RPMI8226 (cell line): ENCODE measurements at places on chromosomes 11 and 22.

GRCh38 chr11:126421271-126421671, 65.8 kb downstream of the ST3GAL4 start:
- no peak for DNase-seq

- no peak for DNase-seq
These were observed 430.6 kb downstream of the MIAT start for GRCh38 chr22:27088026-27088425.

DNA sequence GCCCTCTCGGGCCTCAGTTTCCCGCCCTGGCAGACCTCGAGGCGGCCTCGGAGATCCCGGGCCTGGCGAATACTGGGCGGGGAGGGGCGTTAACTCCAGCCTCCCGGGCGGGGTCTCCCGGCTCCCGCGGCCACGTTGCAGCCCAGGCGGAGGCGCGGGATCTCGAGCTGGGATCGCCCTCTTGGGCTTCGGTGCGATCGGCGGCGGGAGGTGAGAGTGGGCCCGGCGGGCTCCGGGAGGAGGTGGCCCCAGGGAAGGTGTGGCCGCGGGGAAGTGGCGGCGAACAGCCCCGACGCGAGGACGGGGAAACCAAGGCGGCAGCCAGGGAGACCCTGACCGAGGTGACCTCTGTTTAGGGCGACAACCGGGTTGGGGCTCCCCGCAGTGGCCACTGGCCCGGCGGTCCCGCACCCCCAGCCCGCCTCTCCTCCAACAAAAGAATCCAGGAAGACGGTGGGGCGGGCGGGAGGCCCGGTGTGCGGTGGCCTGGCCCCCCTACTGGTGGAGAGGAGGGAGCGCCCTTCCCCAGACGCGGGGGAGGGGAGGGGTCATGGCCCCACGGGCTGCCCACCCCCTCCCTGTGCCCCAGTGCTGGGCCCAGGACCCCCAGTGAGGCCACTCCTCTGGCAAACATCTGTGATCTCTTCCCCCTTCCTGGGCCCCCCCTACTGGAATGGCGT, at the start of gene PHETA2:
PHETA2 (plus strand) TSS at position 117 of the 680 bp plus-strand sequence. CDS start 3,046 bp downstream, outside the sequence.
- no peak for DNase-seq

- no peak for DNase-seq
These were observed 263.2 kb downstream of the DCDC1 start for GRCh38 chr11:31106326-31106725.

DNA sequence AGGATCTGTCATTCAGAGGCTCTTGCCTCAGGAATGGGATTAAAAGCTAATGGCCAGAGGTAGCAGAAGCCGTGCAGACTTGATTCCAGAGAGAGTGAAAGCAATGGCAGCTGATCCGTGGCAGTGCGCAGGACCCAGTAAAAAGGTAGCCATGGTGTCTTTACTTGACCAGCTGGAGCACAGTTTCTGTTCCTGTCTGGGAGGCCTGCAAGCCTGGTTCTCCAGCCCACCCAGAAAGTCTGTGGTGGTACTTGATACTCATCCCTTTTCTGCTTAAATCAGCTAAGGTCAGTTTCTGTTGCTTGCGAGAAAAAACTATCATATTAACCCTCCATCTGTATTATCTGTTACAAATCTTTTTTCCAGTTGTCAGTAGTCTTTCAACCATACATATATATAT, 86.7 kb downstream of the RPS6KA4 start:
- DNase-seq, result peak; percentile 81

- no peak for DNase-seq
These were observed 122.6 kb upstream of the LMO1 start for GRCh38 chr11:8386134-8386864.

DNA sequence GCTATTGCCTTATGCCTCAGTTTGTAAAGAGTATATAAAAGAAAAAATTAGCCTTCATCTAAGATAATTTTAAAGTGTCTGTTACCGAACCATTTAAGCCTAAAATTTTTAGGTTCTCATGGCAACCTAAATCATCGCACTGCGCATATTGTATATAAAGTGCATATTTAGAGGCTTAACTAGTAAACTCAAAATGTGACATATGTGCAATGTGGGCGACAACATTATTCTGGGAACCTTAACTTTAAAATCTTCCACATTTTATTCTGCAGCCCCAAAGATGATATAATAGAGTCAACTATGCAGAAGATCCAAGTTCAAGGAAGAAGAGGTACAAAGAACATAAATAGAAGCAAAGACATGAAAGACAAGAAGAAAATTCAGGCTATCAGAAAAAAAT, 23.0 kb downstream of the CELF1 start:
- DNase-seq, result no peak

DNA sequence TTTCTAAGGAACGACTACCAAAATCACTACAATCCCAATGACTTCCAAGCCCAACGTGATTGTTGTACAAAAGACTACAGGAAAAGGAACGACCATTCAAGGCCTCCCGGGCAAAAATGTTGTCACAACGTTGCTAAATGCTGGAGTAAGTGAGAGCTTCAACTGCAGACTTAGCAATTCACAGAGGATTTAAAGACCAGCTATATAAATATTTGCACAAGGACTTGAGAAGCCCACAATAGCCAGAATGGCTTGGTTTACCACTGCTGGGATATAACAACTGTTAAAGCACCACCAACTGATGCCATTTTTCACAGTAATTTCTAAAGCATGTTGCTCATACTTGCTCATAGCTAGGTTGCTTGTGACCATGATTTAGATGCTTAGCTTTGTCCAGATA, 78.3 kb downstream of the EMSY start:
- no peak for DNase-seq

DNA sequence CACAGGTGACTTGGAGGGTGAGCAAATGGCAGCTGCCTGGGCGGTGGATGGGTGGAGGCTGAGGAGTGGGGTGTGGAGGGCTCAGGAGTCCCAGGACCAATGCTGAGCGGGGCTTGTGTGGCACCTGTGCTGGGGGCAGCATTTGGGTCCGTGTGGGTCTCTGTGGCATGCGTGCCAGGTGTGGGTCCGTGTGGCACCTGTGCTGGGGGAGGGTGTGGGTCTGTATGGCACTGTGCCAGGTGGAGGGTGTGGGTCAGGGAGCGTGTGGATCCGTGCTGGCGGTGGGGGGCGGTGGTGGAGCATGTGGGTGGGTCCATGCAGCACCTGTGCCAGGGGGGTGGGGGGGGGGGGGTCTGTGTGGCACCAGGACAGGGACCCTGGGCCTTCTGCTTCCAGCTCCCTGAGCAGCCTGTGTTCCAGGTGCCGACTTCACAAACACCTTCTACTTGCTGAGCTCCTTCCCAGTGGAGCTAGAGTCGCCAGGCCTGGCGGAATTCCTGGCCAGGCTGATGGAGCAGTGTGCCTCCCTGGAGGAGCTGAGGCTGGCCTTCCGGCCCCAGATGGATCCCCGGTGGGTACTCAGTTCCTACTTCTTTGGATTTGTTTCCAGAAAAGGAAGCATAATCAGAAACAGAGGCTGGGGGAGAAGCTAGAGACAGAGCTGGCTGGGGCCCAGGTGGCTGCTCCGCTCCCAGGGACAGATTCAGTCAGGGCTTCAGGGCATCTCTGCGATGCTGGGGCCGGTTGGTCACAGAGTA, 14.7 kb downstream of the SELENOO start:
- DNase-seq, result no peak

- DNase-seq, result no peak
These were observed 134.5 kb downstream of the WNT7B start for GRCh38 chr22:45842291-45842991.

DNA sequence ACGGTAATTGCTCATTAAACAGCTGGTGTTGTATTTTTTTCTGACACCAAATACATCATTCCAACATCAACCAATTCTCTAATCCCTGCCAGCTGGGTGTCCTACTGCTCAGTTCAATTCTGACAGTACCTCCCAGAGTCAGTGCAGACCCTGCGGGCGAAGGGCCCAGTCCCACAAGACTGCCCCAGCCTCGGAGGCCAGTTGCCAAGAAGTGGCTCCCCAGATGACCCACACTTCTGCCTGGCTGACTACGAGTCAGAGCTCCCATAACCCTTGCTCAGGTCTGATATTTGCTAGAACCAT, 147.2 kb downstream of the CTTN start:
- DNase-seq, result no peak

GRCh38 chr11:94129512-94130297, 1.1 kb downstream of the PANX1 start:
- DNase-seq, result no peak

GRCh38 chr11:133618544-133618943, 86.2 kb upstream of the OPCML start:
- DNase-seq, result no peak

DNA sequence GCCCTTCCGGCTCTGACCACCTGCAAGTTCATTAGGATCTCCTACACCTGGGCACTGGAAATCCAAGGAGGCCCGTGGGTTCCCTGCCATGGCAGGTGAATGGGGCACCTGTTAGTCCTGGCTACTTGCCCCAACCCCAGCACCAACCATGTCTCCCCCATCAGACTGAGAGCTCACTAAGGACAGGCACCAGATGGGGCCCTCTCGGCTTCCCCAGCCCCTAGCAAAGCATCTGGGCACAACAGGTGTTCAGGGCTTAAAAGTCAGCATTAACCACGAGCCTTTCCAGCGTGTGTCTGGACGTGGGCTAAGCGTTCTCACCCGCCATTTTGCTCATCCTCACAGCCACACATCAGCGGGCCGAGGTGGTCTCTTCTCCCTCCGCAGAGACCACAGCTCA, 2.2 kb downstream of the SULT4A1 start:
- DNase-seq, result peak; percentile 68

- DNase-seq, result no peak
These were observed 5.0 kb downstream of the TNNI2 start for GRCh38 chr11:1843796-1844195.

DNA sequence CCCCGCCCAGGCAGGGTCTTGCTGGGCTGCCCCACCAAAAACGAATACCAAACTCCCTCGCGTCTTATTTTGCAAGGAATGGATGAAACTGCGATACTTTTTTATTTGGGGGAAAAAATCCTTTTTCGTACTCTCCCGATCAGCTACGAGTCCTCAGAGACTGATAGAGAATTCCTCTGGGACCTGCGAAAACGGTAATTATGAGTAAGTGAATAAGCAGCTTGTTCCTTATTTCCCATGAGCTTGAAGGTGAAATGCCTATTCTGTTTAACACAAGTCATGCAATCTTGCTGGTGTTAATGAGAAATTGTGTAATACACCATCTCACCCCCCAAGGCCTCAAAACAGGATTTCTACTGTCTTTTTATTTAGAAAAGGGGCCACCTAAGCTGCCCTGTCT, 5.5 kb downstream of the GRK3 start:
- no peak for DNase-seq

- DNase-seq, result no peak
These were observed 276.2 kb downstream of the BLID start for GRCh38 chr11:121839781-121840180.

GRCh38 chr11:3907590-3907989, 52.1 kb downstream of the STIM1 start:
- DNase-seq, result no peak

DNA sequence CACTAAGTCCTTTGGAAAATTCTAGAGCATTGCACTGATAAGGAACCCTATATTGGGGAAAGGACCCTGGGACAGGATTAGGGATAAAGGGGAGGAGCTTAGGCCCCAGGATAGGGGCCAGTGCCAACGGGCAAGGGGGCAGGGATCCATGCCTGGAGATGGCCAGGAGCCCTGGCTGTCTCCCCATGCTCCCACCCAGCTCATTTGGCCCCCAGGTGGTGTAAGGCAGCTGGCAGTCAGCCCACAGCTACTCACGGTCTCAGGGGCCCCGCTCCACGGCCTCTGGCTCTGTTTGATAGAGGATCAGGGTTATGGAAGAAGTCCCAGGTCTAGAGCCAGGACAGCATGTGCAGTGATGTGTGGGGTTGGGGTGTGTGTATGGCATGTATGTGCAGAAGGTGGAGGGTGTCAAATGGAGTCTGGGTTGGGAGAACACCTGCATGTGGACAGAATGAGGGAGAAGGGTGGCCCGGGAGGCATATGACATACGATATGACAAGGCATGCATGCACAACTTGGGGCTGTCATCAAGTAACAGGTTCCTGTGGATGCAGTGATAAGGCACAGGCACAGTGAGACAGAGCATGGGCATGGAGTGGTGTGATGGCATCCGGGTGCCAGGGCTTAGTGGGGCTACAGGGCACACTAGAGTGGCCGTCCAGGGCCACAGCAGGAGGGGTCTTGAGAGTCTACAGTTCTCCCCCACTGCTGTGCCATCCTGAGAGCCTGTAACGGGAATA, 18.4 kb upstream of the PDE2A start:
- DNase-seq, result no peak

- no peak for DNase-seq
These were observed 26.9 kb downstream of the CEP164 start for GRCh38 chr11:117354550-117354949.

GRCh38 chr11:28738549-28738948, 630.4 kb downstream of the METTL15 start:
- DNase-seq, result no peak

- DNase-seq, result peak; percentile 76
These were observed 15.1 kb downstream of the SCGB1A1 start for GRCh38 chr11:62433904-62434276.

- no peak for DNase-seq
These were observed 30.6 kb downstream of the EXPH5 start for GRCh38 chr11:108562746-108563581.

- no peak for DNase-seq
These were observed 1475.5 kb upstream of the TENM4 start for GRCh38 chr11:80916173-80916798.

- no peak for DNase-seq
These were observed 58.0 kb upstream of the MTNR1B start for GRCh38 chr11:92911478-92911877.

DNA sequence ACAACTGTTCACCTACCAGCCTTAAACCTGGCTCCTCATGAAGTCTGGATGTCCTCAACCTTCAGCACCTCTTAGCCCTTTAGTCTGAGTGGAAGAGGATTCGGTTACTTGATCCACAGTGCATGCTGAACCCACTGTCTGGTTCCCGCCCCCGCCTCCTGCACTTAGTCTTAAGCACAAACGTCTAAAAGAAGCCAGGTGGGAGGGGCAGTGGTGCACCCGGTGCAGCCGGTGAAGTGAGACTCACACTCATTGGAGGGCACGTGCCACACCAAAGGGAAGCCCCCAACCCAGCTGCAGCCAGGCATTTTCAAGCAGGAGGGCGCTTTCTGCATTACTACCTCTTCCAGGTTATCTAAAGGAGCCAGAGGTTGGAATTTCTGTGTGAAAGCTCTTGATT, 146.8 kb downstream of the COMMD9 start:
- DNase-seq, result no peak

GRCh38 chr22:48490500-48491411, 1336.9 kb downstream of the BRD1 start:
- no peak for DNase-seq

GRCh38 chr11:67499808-67500483, 5.2 kb downstream of the PITPNM1 start:
- no peak for DNase-seq
